NT2/D1 (cell line): ENCODE measurements at places on chromosomes 6 and 20.

DNA sequence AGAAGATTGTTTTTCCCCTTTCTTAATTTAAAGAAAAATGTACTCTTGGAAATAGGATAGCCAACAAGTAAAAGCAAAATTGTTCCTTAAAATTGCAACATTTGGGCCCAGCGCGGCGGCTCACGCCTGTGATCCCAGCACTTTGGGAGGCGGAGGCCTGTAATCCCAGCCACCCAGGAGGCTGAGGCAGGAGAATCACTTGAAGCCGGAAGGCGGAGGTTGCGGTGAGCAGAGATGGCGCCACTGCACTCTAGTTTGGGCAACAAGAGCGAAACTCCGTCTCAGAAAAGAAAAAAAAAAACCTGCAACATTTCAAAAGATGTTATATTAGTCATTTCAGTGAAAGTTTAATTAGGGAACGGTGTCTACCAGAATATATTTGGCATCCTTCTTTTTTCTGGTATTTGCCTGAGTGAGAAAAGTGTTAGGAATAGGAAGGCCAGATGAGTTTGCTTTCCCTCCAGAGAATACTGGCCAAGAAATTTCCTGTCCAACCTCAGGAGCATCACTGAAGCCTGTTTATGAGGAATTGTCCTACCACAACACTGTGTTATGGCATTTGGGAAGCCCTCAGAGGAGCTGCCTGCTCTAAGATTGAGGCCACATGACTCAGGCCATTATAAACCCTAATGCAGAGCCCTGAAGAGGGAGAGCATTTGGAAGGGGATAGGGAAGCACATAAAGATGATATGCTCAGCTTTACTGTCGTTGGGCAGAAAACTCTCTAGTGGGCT is 1.2 kb upstream of the GJA1 start:
- DNase-seq = no peak

DNA sequence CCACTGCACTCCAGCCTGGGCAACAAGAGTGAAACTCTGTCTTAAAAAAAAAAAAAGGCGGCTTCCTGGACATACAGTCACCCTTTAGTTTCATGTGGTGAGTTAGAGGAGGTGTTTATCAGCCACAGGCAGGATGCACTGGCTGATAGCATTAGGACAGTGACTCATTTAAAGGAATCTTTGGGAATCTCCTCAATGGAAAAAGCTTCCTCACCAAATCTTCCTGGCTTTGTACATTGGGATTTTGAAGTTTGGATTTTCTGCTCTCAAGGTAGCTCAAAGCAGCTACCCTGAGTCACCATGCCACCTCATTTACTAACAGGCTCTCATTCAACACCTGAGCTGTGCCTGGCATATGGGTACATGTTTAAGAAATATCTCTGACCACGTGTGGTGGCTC is 20.2 kb downstream of the PRPH2 start:
- no peak for DNase-seq

GRCh38 chr20:36147690-36148089 is 6.8 kb upstream of the EPB41L1 start:
- DNase-seq = no peak

- DNase-seq = no peak
Measured at GRCh38 chr6:44035621-44036020, 91.6 kb downstream of the MRPL14 start.

GRCh38 chr6:111522393-111523020 is 39.5 kb upstream of the REV3L start:
- DNase-seq = no peak
